ENCODE measurements at places on chromosomes 11 and 22. TPM values are rescaled to one million over a fixed set of nuclear protein-coding genes. Genes with fewer than 3 reads are reported as not detected.

IRAG1 gene
- not detected for total RNA-seq

ENDOD1 gene
- total RNA-seq, result 5.6 TPM

INPP5J gene
- 0.14 TPM for total RNA-seq

ZNF214 gene
- total RNA-seq, result not detected

APLNR gene
- not detected for total RNA-seq

FAM180B gene
- 0.39 TPM for total RNA-seq

ACTN3 gene
- 0.27 TPM for total RNA-seq

MAJIN gene
- total RNA-seq, result not detected

CCDC90B gene
- total RNA-seq, result 24.8 TPM

IGSF9B gene
- 10.1 TPM for total RNA-seq

CRYBB1 gene
- total RNA-seq, result not detected

PARVG gene
- 122 TPM for total RNA-seq

PRDM11 gene
- total RNA-seq, result 3.6 TPM

FLRT1 gene
- not detected for total RNA-seq

ZNF202 gene
- 10.7 TPM for total RNA-seq

MYBPC3 gene
- not detected for total RNA-seq

MMP27 gene
- not detected for total RNA-seq

NEFH gene
- total RNA-seq, result 0.33 TPM

NRGN gene
- 0.31 TPM for total RNA-seq

Measured in CD8-positive, alpha-beta T cell (primary cell).